Stimulated activated CD8-positive, alpha-beta memory T cell treated with anti-CD3 and anti-CD28 coated beads, Interleukin-15, amount 100 ng/mL, for 24 hours (primary cell): ENCODE measurements at places on chromosomes 12 and 14.

DNA sequence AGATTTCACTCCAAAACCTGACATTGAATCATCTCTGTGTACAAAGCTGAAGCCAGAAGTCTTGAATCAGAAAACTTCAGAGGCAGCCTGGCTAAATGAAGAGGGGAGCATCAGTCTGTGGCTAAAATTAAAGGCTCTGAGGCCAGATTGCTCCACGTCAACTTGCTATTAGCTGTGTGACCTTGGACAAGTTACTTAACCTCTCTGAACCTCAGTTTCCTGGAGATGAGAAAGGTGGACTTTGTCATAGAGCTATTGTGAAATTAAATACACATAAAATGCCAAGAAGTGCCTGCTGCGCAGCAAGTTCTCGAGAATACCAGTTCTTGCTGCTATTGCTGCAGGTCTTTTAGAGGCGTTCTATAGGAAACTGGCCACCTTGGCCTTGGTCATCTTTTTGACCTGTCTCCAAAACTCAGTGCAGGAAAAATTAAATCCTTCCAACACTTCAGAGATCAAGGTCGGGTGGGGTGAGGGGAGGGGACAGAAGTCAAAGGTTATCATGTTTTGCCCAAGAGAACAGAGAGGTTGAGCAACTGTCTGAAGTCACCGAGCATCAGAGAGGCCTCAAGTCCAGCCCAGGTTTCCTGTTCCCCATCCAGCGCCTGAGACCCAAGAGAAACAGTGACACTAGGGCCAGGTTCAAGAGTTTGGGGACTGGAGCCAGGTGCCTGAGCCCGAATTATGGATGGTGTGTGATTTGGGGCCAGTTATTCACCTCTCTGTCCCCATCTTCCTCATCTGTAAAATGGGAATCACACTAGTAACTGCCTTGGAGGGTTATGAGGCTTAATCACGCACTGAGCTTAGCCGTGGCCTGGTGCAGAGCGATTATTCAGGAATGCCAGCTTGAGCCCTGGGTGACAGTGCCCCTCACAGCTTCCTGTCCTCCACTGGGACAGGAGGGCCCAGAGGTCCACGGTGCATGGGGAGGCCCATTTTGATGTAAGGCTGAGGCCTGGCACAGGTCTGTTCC is 1.1 kb downstream of the SERPINA1 start:
- no peak for DNase-seq

- no peak for DNase-seq
Measured at GRCh38 chr12:120750806-120751205, 25.2 kb downstream of the ACADS start.

DNA sequence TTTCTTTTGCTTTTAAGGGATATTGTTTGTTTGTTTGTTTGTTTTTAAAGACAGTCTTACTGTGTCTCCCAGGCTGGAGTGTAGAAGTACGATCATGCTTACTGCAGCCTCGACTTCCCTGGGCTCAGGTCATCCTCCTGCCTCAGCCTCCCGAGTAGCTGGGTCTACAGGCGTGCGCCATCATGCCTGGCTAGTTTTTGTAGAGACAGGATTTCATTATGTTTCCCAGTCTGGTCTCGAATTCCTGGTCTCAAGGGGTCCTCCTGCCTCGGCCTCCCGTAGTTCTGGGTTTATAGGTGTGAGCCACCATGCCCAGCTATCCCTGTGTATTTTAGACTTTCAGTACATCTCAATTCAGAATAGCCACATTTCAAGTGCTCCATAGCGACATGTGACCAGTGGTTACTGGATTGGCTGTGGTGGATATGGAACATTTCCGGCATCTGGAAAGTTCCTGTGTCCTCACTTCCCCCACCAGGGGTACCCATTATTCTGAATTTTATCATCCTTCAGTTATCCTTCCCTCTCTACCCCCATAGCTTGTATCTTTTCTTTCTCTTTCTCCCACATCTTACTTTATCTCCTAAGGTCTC is 61.1 kb downstream of the HRK start:
- DNase-seq = no peak

- DNase-seq = no peak
Measured at GRCh38 chr14:37221073-37221472, 23.3 kb downstream of the MIPOL1 start.

GRCh38 chr14:104020471-104020870 is 65.0 kb upstream of the ASPG start:
- DNase-seq = no peak

- no peak for DNase-seq
Measured at GRCh38 chr14:68466491-68466977, 326.3 kb downstream of the ZFP36L1 start.

GRCh38 chr14:68707482-68707881 is 85.4 kb downstream of the ZFP36L1 start:
- DNase-seq = no peak

GRCh38 chr14:65301862-65302539 is 110.5 kb upstream of the FUT8 start:
- DNase-seq = no peak

DNA sequence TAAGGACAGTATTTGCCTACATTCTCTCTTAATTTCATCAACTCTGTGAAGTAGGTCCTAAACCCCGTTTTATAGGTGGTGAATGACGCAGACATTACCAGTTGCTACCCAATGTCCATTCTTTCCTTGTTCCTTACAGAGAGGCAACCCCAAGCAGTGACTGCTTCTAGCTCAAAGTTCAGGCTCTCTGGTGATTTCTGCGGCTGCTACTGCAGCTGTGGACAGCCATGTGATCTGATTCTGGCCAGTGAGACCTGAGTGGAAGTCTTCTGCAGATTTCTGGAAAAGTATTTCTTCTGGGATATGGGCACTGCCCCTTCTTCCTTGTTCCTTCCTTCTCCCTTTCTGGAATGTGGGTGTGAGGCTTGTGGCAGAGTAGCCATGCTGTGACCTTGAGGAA is 82.9 kb downstream of the ARF6 start:
- no peak for DNase-seq

GRCh38 chr12:47184813-47185212 is 105.1 kb upstream of the AMIGO2 start:
- DNase-seq = no peak

DNA sequence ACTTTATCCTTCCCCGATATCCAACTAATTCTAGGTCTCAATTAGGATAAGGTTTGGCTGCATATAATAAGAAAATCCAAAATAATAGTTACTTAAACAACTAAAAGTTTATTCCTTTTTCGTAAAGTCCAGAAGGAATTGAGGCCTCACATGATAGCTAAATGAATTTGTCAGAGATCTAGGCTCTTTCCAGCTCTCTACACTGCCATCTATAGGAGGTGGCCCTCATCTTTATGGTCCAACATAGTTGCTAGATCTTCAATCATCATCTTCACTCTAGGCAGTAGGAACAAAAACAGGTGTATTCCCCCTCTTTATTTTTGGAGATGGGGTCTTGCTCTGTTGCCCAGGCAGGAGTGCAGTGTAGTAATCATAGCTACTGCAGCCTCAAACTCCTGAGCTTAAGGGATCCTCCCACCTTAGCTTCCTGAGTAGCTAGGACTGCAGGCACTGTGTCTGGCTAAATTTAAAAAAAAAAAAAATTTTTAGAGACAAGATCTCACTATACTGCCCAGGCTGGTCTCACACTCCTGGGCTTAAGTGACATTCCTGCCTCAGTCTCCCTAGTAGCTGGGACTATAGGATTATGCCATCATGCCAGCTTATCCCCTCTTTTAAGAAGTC is 46.5 kb upstream of the SAV1 start:
- no peak for DNase-seq

DNA sequence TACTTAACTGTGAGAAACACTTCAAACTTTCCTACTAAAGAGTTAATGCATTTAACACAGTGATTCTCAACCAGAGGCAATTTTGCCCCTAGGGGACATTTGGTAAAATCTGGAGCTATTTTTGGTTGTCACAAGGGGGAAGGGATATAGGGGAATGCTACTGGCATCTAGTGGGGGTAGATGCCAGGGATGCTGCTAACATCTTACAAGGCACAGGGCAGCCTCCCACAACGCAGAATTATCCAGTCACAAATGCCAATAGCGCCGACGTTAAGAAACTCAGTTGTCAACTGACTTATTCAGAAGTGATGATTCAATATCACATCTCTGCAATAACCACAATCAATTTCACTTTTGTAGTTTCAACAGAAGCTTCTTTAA is 2.0 kb downstream of the EEA1 start:
- no peak for DNase-seq

DNA sequence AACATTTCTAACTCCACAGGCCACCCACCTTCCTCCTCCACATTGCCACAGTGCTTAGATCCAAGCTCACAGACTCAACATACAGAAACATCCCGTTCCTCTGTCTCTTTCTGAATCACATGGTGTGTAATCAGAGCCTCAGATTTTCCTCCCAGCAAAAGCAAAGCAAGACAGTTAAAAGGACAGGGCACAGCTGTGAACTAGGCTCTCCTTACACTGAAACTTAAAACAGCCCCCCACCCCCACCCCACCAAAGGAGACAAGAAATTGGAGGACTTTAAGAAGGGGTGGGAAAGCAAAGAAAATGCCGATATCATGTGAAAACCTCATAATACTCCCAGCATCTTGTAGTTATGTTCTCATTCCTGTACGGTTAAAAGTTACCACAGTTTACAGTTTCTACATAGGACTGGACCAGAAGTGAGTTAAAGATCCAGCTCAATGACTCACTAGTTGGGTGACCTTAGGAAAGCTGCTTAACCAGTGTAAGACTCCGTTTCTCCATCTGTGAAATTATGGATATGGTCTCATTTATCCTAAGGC is 4.8 kb downstream of the YBX3 start:
- no peak for DNase-seq

- DNase-seq = no peak
Measured at GRCh38 chr14:50357124-50357523, 39.6 kb downstream of the CDKL1 start.

- no peak for DNase-seq
Measured at GRCh38 chr14:36817071-36817930, 155.6 kb downstream of the PAX9 start.

DNA sequence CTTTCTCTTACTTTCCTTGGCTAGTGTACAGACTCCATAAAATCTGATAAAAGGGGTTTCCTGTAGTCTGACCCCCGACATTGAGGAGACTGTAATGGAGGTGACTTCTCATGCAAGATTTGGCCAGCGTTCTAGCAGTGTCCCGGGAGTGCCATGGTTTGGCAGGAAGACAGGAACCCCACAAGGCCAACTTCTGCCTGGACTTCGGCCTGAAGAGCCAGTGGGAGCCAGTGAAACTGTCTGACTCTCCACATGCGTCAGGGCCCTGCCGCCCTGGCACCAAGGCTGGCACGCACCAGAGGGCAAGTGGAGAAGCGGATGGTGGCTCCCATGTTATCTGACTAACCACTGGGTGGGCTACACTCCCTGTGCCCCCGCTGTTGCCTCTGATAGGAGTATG is 70.5 kb downstream of the TMEM260 start:
- DNase-seq = no peak

- no peak for DNase-seq
Measured at GRCh38 chr12:91704446-91704845, 441.2 kb downstream of the BTG1 start.

DNA sequence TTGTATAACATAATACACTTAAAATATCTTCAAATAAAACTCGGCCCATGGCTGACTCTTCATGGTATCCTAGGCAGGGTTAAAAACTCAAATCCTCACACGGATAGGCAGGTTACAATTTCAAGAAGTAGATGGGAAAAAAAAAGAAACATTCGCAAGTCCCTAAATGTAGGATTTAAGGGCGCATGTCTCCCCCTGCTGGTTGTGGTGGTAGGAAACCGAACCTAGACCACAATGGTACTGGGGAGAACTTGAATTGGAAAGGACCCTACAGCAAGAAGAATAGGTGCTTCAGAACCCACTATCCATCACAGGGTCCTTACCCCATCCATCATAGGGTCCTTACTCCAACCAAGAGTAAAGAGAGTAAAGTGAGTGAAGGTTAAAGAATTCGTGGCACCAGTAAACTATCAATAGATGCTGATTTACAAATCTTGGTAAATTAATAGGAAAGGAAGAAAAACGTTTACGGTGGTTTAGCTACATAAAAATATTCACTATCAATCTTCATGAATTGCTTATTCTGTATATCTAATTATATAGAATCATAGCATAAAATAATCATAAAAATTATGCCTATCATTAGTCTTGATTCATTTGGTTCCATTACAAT is 3.3 kb upstream of the CIPC start:
- DNase-seq = peak; percentile 38

GRCh38 chr12:130335517-130336392 is 1.9 kb upstream of the PIWIL1 start:
- DNase-seq = no peak

DNA sequence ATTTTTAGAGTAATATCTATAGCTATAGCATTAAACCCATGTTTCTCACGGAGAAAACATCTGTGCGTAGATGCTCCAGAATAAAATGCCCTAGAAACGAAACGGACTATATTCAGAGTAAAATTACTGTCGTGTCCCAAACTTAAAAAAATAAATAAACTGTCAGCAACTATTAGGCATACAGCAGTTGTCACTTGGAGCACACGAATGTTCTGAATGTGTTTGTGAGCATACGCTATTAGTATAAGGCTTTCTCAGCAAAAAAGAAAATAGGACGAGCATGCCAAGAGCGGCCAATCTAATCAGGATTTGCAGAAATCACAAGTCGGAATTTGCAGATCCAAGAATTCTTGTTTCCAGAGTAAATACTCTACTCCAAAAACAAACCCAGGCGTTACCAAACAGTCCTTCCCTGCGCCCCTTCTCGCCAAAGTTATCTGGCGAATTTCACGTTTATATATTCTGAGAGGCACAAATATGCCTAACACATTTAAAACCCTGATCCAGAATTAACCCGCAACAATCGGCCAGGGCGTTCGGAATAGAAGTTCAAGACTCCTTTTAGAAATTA is 836 bp downstream of the PTPN21 start:
- DNase-seq = no peak

GRCh38 chr14:72665259-72665658 is 228.6 kb downstream of the DPF3 start:
- DNase-seq = no peak

GRCh38 chr14:61290701-61291100 is 9.6 kb upstream of the TMEM30B start:
- DNase-seq = no peak

DNA sequence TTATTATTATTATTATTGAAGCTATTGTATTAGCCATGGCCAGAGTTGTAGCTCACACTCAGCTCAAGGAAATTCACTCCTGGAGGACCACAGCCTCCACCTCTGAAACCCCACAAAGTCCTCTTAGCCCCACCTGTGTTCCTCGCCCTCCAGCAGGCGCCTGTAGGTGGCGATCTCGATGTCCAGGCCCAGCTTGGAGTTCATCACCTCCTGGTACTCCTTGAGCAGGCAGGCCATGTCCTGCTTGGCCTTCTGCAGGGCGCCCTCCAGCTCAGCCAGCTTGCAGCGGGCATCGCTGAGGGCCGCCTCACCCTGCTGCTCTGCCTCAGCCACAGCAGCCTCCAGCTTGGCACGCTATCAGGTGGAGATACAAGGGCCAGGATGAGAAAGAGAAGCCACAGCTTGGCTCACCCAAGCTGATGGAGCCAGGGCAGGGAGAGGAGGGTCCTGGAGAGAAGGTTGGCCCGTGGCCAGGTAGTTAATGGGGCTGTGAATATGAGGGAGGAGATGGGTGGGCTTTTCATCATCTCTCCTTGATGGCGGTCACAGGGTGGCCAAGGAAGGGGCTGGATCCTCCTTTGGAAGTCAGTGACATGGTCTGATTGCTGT is 5.1 kb downstream of the KRT85 start:
- DNase-seq = no peak
